ENCODE measurements at places on chromosomes 11 and 22.

DNA sequence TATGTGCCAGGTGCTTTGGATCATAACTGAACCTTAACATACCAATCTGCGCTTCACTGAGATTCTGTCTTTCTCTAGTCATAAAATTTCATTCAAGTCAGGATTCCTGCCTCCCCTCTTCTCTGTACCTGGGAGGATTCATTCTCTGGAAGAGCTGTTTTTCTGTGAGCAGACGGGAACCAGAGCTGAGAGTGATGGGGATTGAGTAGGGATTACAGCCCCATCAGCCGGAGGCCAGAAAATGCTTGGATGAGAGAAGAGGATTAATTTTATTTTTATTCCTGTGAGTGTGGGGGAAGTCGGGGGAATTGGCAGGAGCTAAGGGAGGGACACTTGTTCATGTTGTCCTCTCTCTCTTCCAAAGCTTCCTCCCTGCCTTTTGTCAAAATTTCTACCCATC lies 4.7 kb downstream of the STX3 start:
- no peak for DNase-seq

- no peak for DNase-seq
Observed at GRCh38 chr11:11985016-11985715, 23.3 kb downstream of the DKK3 start.

DNA sequence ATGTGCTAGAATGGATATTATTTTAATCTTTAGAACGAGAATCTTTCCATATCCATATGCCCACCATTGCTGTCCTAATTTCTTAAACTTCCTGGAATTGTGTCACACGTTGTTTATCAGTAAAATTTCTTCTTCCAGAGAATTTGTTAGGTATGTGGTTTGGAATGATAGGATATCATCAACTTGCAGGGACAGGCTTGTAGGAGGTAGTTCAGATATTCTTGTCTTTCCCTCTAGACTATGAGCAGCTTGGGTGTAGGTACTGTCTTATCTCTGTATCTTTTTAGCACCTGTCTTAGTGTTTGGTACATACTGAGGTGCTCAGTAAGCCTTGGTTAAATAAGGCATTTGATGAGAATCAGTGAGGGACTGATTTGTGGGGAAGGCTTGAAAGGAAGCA lies 3.4 kb downstream of the CTNND1 start:
- no peak for DNase-seq

GRCh38 chr11:68256331-68256741 lies 15.4 kb downstream of the C11orf24 start:
- no peak for DNase-seq

GRCh38 chr11:117941163-117941707 lies 12.0 kb upstream of the TMPRSS13 start:
- no peak for DNase-seq

DNA sequence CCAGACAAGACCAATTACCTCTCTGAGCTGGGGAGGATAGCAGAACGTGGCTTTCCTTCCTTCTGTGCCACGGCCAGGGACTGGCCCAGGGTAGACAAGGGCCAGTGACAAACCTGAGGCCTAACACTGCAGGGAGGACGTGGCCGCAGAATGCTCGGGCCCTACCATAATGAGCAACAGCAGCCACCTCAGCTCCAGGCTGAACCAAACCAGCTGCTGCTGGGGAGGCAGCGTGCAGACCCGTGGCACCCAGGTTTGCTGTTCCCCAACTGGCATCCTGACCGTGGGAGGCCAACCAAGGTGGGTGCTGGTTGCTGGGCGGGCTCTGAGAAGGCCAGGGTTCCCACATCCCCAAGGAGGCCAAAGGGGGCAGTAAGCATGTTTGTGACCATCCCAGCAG lies 83.0 kb downstream of the MORC2 start:
- no peak for DNase-seq

- DNase-seq = no peak
Observed at GRCh38 chr22:33812360-33812977, 107.8 kb downstream of the LARGE1 start.

DNA sequence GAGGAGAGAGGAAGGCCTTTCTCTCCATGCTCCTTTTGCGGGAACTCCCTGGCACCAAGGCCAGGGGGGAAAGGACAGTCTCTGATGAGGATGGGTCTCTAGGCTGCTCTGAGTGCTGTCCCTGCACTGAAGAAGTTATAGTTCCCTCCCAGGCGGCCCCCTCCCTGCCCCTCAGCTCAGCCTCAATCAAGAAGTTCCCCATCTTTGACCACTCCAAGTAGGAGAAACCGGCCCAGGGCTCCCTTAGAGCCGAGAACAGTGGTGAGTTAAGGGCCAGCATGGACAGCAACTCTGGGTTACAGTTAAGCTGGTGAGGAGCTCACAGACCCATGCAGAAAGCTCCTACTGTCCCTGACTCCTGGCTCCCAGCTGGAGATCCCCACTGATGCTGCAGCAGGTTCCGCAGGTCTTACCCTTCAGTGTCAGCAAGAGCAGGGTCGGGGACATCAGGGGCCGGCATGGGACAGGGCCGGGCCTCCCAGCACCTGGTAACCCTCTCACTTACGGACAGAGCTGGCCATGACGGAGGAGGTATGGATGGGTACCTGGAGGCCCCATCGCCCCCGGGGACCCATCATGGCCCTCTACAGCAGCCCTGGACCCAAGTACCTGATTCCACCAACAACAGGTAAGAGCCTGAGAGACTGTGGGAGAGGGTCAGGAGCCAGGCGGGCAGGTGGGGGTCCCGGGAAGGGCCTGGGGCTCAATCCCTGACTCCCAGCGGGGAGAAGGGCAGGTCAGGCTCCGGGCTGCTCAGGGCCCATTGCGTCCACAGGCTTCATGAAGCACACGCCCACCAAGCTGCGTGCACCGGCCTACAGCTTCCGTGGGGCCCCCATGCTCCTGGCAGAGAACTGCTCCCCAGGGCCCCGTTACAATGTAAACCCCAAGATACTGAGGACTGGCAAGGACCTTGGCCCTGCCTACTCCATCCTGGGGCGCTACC lies 4.2 kb downstream of the SCGB1C1 start:
- no peak for DNase-seq

DNA sequence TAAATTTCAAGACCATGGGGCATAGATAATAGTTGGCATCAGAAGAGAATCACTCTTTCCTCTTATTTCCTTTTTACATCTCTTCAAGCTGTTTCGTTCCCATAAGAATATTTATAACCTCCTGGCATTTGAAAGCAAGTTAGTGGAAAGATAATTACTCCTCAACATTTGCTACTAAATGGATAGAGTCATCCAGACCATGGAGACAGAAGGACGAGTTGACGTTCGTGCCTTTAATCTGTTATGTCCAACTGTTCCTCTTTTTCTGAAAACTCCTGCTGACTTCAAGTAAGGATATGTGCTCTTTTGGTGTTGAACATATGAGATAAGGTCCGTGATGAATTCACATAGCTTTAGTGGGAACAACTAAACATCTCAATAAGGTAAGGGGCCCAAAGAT lies 414.2 kb downstream of the LRRC4C start:
- no peak for DNase-seq

DNA sequence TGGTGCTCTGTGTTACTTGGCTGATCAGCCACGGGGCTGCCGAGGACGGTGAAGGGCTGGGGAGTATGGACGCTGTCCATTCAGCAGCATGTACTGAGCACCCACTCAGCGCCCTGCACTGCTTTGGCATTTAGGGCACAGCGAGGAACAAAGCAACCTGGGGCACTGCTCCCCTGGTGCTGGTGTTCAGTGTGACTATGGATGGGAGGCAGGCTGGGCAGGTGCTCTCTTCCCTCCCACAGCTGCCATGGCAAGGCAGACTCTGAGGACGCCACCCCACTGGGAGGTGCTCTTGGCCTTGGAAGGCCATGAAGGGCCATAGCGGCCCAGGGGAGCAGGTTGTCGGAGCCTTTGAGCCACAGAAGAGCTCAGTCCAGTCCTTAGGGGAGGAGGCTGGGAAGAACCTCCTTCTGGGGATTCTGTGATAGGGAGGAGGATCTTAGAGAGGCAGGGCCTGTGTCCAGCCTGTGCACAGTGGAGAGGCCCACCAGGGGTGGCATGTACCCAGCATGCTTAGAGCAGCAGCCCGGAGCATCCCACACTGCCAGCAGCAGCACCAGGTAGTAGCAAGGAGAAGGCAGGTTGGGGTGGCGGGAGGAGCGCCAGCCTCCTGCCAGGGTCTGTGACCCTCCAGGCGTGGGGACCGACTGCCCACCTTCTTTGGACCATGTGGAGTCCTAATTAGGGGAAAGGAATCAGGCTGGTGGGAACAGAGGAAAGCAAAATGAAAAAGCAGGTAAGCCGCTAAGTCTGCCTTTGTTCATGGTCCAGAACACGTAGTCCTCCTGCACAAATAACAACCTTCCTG lies 141.8 kb downstream of the MPPED1 start:
- no peak for DNase-seq

DNA sequence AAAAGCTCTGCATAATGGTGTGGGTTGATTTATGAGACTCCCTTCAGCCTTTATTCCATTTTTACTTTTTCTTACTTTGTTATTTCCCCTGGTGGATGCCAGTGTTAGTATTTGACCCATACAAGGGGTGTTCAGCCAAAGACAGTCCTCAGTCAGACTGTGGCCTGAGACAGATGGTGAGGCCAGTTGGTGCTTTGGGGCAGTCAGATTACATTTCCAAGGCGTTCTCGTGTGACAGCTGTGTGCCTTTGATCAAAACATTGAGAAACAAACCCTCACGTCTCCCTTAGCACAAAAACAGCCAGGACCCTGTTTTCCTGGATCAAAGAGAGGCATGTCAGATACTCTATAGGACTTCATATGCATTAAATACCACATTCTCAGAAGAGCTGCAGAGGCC lies 31.3 kb upstream of the SLN start:
- DNase-seq = no peak

- DNase-seq = no peak
Observed at GRCh38 chr11:104254347-104254746, 90.4 kb upstream of the PDGFD start.

DNA sequence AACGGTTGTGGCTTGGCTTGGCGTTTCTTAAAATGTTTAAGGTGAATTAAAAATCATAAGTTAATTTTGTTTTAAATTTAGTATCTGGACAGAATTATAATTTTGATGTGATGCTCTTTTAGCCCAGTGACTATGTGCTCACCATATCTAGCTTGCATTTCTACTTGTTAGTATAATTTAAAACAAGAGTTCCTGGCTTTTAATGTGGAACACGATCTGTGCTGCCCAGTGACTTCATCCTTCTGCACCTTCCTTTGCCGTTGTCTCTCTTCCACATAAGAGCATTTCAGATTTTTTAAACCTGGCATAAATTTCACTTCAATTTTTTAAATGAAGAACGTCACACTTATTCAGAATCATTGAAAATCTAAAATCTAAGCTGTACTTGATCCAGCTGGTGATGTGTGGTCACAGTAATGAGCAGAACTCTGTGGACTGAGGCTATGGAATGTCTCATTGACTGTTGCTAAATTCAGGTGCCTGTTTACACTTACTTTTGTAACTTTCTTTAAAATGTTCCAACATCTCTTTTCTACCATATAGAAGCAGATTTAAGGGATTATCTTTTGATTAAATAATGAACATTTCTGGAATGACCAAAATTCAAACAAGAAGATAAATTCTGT lies 75.4 kb upstream of the ADSL start:
- no peak for DNase-seq

DNA sequence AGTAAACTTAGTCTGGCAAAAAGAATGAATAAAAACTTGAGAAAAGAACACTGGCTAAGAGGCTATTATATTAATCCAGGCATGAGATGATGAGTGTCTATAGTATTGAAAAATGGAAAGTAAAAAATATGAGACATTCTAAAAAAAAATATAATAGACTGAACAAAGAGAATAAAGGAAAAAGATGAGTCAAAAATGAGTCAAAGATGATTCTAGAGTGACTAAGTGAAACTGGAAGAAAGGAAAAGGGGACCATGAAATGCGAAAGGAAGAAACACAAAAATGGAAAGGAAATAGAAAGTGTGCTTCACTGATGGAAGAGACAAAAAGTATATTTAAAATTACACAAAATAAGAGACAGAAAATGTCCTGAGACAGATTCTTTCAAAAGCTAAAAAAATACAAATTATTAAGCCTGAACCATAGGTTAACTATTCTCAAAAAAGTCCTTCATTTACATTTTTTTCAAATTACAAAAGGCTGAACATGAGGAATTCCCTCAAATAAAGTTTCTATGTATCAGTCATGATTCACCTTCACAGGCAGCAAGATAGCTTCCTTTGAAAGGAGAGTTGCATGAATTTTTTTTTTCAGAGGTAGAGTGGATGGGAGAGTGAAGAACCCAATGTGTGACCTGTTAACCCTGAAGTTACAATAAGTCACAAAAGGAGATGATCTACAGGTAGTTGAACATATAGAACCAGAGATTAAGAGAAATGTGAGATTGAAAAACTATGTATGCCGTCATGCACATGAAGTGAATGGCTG lies 75.2 kb downstream of the EIF3M start:
- DNase-seq = no peak

DNA sequence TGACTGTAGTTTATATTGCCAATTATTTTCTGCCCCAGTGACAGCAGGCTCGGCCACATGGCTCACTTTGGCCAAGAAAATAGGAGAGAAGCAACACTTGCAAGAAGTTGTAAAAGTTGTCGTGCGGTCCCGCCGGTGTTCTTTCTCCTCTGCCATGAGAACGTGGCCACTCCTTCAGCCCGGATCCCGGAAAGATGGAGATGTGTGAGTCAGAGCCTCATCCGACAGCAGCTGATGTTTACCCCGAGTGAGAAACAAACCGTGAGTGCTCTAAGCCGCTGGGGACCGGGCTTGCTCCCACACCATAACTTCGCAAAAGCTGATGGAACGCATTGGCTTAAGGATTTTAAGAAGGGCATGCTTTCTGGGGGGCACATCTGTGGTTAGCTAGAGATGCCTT lies 157.0 kb downstream of the CACNA1I start:
- no peak for DNase-seq

GRCh38 chr22:17114173-17114897 lies 6.8 kb downstream of the TMEM121B start:
- DNase-seq = no peak

DNA sequence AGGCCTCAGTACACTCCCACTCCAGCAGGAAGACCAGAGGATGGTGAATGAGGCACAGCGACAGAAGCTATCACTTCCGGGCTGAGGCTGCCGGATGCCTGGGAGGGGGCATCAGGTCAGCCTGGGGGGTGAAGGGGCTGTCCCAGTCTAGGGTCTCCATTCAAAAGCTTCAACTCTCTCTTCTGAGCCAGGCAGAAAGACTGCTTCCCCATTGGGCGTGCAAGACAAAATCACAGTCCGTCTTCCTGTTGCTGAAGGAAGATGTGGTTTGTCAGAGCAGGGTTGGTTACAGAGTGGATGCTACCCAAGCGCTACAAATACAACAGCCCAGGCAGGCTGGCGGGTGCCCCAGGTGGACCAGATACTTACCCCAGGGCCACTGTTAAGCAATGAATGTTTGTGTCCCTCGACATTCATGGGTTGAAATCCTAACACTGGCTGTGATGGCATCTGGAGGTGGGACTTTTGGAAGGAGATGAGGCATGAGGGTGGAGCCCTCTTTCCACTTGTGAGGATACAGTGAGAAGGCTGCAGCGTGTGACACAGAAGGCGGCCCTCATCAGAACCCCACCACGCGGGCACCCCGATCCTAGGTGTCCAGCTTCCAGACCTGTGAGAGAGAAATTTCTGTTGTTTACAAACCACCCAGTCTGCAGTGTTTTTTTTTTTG lies 12.0 kb downstream of the UPK3A start:
- DNase-seq = peak; percentile 61

All from CD4-positive, alpha-beta memory T cell (primary cell).